ENCODE measurements at places on chromosomes 3 and 15.

GRCh38 chr3:130379274-130379673, 33.8 kb downstream of the COL6A5 start:
- no peak for DNase-seq

- DNase-seq: no peak
Observed at GRCh38 chr3:36501616-36502015, 121.3 kb downstream of the STAC start.

- DNase-seq: no peak
Observed at GRCh38 chr3:108698461-108698860, 58.7 kb downstream of the RETNLB start.

DNA sequence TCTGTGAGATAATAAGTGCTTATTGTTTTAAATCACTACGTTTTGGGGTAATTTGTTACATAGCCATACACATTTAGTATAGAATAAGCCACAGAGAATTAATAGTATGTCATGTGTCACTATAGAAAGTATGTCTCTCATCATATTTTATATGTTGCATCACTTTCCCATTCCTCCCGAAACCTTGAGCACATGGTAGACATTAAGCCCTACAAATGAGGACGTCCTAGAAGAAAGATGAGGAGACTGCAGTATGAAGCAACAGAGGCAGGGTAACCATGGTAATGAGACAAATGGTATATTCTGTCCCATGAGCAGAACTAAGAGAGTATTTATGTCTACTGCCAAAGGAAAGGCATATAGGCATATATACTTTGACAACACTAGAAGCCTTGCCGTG, 720.2 kb downstream of the ROBO1 start:
- no peak for DNase-seq

- DNase-seq: no peak
Observed at GRCh38 chr15:39432026-39432425, 148.9 kb upstream of the THBS1 start.

DNA sequence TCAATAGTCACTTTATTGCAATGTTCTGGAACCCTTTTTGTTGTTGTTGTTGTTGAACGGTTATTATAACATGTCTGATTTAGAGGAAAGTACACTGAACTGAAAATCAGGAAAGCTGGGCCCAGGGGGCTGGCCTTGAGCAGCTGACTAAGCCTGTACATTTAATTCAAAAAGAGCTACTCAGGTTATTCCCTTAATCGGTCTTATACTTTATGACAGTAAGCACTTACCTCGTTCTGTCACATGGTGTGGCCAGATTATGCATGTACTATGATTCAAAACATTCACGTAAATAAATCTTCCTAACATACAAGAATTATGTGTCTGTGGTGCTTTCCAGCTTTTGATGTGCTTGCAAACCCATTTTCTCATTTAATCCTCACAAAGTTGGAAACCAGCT, 382.5 kb upstream of the TPRG1 start:
- DNase-seq: no peak

DNA sequence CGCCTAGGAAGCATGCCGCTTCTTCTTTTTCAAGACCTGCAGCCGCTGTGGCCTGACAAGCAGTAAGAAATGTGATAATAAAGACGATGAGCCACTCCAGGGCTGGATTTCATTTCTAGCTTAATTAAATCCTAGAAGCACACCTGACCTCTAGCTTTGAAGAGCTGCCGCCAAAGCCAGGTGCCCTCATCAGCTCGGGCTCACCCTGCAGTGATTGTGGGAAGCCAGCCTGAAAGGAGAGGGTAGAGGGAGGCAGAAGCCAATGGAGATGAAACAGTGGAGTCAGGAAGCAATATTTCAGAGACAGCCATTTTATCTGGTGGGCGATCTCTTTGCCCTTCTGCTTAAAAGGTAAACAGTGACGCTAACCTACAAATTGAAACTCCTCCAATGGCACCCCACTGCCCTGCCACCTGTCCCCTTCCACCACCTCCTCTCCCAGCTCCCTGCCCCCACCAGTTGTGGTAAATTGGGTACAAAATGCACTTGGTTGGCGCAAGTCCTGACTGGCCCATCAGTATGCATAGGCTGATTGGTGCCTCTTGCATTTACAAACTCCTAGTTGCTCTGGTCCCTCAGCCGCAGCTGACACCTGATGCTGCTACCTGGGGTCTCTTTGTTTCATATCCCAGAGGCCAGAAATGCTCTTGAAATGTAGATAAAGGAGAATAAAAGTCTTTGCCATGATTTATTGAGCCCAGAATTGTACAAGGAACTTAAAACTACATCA, 385.3 kb downstream of the PDCD6IP start:
- no peak for DNase-seq

- DNase-seq: no peak
Observed at GRCh38 chr15:19944261-19944888, 597.2 kb downstream of the GOLGA6L6 start.

DNA sequence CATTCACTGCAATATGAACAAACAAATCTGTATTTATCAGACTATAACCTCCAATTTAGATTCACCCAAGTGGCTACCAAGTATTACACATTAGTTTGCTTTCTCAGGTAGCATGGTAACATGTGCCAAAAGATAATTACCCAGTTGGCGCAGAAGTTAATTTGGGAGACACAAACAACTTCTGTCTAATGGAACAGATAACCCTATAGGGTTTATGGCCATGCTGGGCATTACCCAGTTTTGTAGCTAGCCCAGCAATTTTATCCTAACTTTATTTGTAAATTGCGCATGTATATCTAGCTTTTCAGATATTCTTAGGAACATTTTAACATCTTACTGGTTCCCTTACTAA, 780 bp downstream of the RPL22L1 start:
- no peak for DNase-seq

GRCh38 chr3:185332026-185332735, 30.8 kb upstream of the MAP3K13 start:
- no peak for DNase-seq

DNA sequence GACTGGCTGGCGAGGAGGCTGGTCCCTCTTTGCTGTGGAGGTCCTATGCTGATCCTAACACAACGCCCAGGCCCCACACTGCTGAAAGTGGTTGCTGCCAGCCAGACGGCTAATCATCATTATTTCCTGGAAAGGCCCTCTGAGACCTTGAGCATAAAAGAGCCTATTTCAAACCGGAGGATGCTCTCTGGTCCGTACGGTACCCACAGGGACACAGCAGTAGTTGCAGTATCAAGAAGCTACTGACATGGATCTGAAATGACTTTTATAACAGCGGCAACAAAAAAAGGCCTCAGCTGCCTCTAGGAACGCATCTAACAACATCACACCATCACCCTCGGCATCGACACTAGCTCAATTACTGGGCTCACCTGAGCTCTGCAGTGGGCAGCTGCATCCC, 59.1 kb upstream of the FOXB1 start:
- DNase-seq: no peak

GRCh38 chr3:137294839-137295238, 337.1 kb downstream of the IL20RB start:
- no peak for DNase-seq

DNA sequence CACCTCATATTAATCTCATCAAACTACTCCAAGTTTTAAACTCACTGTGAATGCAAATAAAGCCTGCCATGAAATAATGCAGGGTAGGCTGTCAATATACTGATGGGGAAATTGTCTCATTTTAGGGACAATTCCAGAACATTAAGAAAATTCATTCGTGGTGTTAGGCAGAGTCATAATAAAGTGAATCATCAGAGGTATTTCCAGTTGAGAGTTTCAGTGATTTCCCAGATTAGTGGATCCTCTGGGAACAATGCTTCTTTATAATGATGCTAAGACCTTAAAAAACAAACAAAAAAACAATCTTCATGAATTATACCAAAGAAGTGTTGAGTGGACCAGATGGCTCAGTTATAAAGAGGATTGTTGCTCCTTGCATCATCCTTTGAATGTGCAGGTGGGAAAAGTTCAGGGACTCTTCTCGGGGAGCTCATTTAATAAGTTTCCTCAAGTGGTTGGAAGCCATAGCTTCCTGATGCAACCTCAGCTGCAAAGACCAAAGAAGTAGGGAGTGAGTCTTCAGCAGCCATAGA, 360.9 kb upstream of the TRIM42 start:
- no peak for DNase-seq

DNA sequence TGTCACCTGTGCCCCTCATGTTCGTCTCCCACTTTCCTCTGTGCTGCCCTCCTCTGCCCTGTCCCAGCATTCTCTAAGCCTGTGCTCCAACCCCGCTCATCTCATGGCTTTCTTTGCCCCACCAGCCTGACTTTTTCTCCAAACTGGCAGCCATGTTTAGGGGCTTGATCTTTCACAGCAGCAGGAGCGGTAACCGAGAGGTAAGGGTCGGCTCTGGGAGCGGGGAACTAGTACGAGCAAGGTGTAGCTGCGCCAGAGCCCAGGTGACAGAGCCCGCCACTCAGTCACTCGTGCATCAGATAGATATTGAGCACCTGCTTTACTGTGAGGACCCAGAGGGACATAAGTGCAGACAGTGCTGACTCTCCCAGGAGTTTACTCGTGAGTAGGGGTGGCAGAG, 13.4 kb downstream of the MAN2A2 start:
- no peak for DNase-seq

DNA sequence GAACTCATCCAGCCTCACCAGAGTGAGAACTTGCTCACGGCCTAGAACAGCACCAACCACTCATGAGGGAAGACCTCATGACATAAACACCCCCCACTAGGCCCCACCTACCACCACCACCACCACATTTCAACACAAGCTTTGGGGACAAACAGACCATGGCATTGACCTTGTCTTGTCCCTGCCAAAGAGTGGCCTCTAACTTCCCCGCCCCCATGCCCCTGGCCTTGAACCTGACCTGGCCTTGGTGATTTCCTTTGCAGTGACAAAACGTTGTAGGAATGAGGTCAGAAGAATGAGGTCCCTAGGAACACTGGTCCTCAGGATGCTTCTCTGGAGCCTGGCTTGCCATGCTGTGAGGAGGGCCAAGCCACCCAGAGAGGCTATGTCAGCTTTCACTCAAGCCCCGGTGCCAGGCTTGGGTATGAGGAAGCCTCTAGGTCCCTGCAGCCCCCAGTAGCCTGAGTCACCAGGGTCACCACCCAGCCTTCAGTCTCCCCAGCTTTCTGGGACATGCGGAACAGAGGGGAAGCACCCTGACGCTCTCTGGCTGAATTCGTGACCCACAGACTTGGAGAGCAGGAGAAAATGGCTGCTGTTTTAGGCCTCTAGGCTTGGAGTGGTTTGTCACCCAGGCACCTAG, 57.9 kb downstream of the TPRA1 start:
- no peak for DNase-seq

DNA sequence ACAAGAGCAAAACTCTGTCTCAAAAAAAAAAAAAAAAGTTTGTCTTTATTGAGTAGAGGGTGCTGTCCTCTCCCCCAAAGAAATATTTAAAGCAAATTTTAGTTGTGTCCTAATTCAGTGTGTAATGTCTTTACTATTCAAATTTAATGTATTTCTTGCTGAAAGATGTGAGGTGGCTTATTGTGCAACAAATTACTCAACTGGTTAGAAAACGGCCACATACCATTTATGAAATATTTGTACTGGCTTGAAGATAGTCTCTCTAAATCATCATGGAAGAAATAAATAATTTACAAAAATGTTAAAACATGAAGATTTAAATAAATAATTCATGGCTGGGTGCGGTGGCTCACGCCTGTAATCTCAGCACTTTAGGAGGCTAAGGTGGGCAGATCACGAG, 63.0 kb downstream of the SLTM start:
- no peak for DNase-seq

GRCh38 chr3:110062716-110063115, 725.4 kb upstream of the DPPA4 start:
- DNase-seq: no peak

DNA sequence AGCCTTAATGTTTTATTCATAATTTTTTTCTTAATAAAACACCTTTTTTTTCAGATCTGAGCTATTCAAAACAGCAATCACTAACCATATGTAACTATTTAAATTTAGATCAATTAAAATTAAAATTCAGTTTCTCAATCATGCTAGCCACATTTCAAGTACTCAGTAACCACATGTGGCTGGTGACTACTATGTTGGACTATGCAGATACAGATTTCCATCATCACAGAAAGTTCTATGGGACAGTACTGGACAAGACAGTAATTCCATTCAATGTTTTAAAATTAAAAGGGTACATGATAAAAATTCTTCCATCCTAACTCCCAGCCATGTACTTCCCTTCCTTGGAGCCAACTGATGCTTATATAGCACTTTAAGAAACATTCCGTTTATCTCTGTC, 119.3 kb downstream of the GLDN start:
- no peak for DNase-seq

DNA sequence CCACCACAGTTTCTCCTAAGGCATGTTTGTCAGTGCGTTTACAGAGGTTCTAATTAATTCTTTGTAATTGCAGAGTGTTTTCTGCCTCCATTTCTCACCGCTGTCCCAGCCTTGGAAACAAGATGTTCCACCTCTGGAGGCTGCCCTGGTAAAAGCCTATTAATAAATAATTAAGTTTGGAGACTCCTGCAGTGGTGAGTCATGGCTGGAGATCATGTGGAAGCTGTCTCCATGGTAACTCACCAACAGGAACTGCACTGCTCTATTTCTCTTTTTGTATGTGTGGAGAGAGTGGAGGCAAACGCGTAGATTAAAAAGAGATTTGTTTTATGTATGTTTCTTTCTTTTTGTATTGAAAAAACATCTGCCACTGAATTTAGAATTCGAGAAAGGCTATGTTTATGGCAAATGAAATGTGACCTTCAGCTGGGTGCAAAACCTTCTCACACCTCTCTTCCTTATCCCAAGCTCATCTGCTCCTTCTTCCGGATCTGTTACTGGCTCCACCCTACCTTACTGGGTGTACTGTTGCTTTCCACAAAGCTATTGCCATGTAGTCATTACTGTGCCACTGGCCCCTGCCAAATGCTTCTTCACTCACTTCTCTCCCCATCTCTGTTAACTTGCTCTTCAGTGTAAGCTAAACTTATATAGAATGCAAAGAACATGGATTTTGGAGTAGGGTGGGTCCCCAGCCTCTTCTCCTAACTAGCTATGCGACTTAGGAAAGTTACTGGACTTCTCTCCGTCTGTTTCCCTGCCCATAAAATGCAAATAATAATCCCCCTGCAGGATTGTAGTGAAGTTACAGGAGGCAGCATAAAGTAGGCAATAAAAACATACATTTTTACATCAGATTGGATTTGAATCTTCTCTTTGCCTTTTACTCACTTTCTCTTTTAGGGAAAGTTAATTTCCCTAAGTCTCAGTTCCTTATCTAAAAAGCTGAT, 778.5 kb downstream of the NTRK3 start:
- DNase-seq: peak; percentile 10

DNA sequence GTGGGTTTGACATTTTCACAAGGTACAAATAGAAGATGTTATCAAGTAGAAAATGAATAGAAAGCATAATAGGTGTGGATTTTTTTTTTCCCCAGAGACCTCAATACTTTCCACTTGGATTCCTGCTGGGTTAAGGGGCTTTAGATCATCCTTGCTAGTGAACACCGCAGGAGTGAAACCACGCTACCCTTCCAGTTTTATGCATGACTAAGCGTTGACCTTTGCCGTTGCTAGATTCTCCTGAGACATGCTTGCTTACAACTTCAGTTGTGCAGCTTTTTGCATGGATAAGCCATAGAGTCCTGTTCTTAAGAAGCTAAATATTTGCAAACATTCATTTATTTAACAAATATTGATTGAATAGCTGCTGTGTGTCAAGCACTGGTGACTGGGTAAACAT, 299.7 kb upstream of the LMCD1 start:
- no peak for DNase-seq

- peak; percentile 57 for DNase-seq
Observed at GRCh38 chr3:135896613-135897012, 68.9 kb upstream of the PPP2R3A start.
